ENCODE measurements at places on chromosomes 11 and 22.

GRCh38 chr11:64910451-64911093 lies 6.4 kb downstream of the ATG2A start:
- DNase-seq, result no peak

DNA sequence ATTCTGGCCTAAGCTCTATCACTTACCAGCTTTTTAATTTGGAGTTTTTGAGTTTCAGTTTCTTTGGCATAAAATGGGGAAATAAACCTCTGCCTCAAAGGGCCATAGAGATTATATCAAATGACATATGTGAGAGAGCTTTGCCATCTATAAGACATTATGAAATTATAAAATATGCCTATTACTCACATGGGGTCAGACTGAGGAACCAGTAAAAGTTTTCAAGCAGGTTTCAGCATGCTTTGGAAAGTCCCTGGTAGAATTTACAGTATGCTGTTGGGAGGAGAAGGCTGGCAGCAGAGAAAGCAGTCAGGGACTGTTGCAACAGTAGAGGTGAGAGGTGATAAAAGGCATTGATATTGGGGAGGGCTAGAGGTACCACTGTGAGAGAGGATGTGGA lies 13.6 kb upstream of the MTNR1B start:
- no peak for DNase-seq

GRCh38 chr22:36351921-36352802 lies 35.6 kb downstream of the MYH9 start:
- no peak for DNase-seq

DNA sequence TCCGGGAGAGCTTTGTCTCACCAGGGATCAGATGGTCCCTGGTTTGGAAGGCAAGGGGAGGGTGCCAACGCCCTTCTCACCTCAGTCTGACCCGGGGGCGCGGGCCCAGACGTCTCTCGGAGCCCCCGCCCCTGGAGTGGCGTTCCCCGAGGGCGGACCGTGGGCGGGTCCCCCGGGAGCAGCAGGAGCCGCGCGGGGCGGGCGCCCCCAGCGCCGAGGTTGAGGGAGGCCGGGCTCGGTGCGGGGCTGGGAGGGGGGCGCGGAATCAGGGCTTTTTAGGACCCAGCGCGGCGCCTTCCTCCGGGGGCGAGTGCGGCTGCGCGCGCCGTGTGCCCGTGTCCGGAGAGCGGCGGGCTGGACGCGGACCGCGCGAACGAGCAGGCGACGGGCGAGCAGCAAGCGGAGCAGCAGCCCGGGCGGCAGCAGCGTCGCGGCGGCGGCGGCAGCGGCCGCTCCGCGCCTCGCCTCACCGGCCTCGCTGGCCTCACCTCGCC lies at the start of gene KCNC1:
TSS of gene KCNC1 (plus strand) at position 364 of the 494 bp plus-strand sequence. CDS start 1,222 bp downstream, outside the sequence.
- DNase-seq, result no peak

- DNase-seq, result no peak
These were observed 4.1 kb upstream of the CD82 start for GRCh38 chr11:44561275-44561805.

- no peak for DNase-seq
These were observed 656.0 kb upstream of the LUZP2 start for GRCh38 chr11:23840872-23841271.

DNA sequence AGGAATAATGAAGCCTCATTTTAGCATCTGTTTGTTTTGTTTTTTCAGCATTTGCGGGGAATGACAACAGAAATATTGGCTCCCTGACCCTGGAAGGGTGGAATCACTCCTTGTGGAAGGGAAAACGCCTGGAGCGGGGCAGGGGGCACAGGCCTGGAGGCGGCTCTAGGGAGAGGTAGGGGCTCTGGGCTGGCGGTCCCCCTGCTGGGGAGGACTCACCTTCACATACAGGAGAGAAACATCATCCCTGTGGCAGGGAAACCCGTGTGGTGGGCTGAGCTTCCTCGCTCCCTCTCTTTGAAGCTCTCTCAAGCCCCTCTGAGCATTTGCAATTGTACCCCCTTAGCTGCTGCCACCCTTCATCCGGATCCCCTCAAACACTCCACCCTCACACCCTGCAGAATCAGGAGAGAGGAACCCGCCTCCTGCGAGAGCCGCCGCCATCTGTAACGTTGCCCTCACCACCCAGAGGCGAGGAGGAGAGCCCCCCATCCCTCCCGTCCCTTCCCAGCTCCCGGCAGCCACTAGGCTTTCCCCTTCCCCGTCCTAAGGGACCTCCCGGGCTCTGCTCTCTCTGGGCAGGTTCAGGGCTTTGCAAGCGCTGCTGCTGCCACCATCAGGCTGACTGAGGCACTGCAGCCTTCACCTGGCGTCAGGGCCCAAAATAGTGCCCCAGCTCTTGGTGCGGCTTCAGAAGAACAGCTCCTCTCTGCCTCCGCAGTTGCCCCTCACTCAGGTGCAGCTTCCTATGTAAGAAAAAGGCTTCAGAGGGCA lies 10.4 kb downstream of the KIRREL3 start:
- DNase-seq, result peak; percentile 9

GRCh38 chr11:45398325-45398724 lies 112.2 kb upstream of the SYT13 start:
- no peak for DNase-seq

- no peak for DNase-seq
These were observed 15.6 kb upstream of the GNAZ start for GRCh38 chr22:23054531-23055257.

GRCh38 chr11:95584589-95584988 lies 205.0 kb downstream of the FAM76B start:
- DNase-seq, result no peak

DNA sequence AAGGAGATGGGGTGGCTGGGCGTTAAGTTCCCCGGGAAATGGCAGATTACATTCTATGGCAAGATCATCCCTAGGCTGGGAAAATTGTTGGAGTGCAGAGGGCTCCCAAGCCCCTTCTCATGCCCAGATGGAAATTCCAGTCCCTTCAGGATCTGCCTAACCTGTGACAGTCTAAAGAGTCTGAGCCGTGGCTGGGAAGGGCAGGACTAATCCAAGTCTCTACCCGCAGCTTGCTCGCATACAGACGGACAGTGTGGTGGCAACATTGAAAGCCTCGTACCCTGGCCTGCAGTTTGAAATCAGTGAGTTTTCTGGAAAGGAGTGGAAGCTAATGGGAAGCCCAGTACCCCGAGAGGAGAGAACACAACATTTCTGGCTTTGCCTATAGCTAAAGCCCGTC lies 3.7 kb downstream of the HMBS start:
- DNase-seq, result no peak

DNA sequence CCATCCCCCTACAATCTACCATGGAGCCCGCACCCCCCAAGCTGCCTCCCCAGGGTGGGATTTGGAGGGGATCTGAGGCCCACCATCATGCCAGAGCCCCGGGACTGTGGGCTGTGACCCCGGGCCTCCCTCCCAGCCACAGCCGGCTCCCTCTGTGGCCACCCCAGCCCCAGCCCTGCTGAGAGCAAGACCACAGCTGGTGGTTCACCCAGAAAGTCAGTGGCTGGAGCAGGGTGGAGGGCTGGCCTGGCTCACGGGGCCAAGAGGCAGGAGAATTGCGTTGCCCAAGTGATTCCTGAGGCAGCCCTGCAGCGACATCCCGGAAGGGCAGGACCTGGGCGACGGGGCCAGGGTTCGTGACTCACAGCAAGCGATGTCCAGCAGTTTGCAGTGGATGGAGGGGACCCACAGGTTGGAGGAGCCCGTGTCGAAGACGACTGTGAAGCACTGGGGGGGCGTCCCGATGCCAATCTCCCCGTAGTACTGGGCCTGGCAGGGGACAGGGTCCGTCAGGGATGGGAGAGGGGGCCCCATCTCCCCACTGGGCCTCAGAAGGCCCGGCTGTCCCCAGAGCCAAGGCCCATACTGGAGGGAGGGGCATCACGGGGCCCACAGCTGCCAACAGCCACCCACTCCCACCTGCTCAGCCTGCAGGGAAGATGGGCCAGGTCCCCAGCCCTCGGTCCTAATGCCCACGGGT lies 4.4 kb downstream of the CTSD start:
- DNase-seq, result no peak

DNA sequence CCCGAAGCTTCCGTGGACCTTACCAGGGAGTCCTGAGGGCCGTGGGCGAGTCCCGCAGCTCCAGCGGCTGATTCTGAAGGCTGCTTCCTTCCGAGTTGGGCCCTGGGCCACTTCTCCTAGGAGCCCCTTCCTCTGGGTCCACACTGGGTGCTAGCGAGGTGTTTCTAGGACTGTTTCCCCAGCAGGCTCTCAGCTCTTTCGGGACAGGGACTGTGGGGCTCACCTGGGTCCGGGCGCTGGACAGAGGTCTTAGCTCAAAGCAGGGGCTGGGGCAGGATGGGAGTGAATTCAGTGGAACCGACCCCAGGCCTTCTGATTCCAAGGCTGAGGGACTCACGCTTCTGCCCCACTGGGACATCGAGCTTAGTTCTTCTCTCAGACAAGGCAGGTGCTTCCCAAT lies 29.3 kb upstream of the CSNK1E start:
- DNase-seq, result no peak

- no peak for DNase-seq
These were observed 35.3 kb downstream of the KREMEN1 start for GRCh38 chr22:29108137-29108536.

DNA sequence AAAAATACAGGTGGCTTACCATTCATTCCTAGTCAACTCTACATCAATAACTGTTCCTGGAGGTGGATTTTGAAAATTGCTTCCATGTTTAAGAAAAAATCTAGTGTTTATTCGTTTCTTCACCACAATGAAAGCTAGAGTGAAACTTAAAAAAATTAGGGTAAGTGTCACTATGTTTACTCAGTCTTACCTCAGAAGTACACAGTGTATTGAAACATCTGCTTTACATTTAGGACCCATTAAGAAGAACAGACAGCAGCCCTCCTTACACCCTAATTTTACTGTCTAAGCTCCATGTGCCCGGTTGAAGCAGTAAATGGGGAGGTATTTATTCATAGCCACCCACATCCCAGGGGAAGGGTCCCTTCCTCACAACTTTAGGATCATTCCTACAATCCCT lies 51.4 kb downstream of the PIWIL3 start:
- no peak for DNase-seq
